ENCODE measurements at places on chromosomes 13 and 19. TPM values are rescaled to one million over a fixed set of nuclear protein-coding genes. Genes with fewer than 3 reads are reported as not detected.

DNA sequence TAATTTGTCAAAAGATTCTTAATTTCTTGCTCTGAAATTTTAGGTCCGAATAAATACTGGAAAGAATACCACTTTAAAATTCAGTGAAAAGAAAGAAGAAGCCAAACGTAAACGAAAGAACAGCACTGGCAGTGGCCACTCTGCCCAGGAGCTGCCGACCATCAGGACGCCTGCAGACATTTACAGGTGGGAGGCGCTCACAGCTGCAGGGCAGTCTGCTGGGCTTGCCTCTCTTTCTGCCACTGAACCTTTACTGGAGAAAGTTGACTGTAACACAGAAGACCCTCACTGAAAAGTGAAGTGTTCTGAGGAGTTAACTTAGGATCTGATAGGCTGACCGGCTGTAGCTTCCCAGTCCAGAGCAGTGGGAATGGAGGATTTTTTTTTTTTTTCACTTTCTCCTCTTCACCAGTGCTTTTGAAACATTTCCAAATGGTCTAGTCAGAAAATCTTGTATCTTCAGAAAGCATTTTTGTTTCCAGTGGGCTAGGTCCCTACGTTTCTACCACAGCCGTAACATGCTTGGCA, 69.1 kb downstream of the URI1 start:
- DNase-seq: no peak

GRCh38 chr19:2500841-2501261, 24.9 kb downstream of the GADD45B start:
- no peak for DNase-seq

- no peak for DNase-seq
Observed at GRCh38 chr19:46521241-46521868, 25.7 kb upstream of the PNMA8B start.

GRCh38 chr13:49635599-49636433, 7.5 kb downstream of the ARL11 start:
- DNase-seq: peak; percentile 59

DNA sequence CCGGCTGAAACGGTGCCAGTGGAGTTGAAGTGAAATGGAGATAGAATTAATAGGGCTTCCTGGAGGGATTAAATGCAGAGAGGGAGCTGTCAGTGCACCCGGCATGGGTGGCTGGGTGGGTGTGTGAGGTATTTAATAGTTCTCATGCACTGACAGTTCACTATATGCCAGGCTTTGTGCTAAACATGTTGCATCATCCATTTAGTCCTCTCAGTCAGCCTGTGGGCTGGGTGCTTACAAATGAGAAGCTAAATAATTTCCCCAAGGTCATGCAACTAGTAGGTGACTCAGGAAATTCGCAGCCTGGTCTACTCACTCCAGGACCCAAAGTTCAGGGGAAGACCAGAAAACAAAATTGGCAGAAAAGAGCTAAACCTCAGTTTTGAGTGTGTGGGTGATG, 63.5 kb upstream of the SPATA13 start:
- DNase-seq: peak; percentile 96

GRCh38 chr13:25095851-25096453, at the start of gene PABPC3:
Gene PABPC3, plus strand, starts transcription at chr13:25096136. Its CDS starts 63 bp downstream, at chr13:25096199.
- no peak for DNase-seq

DNA sequence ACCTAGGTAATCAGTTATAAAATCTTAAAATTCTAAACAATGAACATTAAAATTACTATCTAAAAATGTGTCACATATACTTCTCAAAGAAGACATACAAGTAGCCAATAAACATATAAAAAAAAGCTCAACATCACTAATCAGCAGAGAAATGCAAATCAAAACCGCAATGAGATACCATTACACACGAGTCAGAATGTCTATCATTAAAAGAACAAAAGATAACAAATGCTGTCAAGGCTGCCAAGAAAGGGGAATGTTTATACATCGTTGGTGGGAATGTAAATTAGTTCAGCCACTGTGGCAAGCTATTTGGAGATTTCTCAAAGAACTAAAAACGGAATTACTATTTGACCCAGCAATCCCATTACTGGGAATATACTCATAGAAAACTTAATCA, 310.3 kb upstream of the EDNRB start:
- DNase-seq: no peak

- no peak for DNase-seq
Observed at GRCh38 chr19:10086591-10087192, 575 bp downstream of the SHFL start.

DNA sequence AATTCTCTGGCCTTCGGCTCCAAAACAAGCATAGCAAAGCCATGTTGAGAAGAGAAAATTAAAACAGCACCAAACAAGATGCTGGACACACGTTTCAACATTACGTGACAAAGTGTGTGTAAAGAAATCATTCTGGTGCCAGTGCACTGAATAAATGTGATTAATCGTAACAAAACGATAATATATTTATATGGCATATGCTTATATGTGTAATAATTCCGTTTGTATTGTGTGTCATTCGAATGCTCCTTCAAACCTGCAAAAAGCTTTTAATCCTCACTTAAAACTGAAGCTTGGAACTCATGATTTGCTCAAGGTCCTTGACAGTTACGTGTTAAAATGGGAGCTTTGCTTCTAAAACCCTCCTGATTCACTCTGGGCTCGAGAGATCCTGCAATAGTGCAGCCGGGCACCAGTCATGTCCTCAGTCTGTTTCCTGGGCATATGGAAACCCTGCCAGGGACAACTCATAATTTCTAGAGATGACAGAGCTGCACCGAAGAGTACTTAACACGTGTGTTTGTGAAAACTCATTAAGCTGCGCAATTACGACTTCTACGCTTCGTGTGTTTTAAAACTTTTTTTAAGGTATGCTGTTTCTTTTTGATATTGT, 731 bp upstream of the AKAP8L start:
- DNase-seq: no peak

DNA sequence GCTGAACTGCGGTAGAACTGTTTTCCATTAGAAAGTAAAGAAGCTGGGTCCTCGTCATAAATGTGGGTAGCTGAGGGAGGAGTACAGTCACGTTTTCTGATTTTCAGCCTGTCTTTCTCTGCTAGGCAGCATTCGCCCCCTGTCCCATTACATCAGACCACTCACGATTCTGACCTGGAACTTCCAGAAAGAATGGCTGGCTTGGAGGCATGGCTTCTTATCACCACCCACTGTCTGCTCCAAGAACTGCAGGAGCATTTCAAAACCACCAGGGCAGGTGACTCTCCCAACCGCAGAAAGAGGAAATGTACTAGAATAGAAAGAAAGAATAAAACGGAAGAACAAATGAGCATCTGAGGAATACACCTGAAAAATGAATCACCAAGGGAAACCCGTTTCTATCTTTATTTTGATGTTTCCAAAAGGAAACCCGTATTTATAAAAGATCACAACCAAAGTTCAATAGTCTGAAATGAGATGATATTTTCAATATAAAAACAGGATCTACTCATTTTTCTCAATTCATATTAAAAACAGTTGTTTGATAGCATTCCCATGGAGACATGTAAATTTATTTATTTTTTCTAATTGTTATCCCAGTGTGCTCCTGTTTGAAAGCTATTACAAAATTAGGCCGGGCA, 22.1 kb upstream of the POMP start:
- DNase-seq: peak; percentile 70

- DNase-seq: no peak
Observed at GRCh38 chr19:8208922-8209461, at the start of gene CERS4. Gene CERS4, plus strand, starts transcription at chr19:8209370. Its CDS starts 41,707 bp downstream, at chr19:8251077.

ZNF473 gene
- total RNA-seq: 9.0 TPM

PDE4C gene
- total RNA-seq: under 0.01 TPM

AMER2 gene
- not detected for total RNA-seq

ZNF266 gene
- 10.4 TPM for total RNA-seq
